ENCODE measurements at places on chromosomes 3 and 15.

DNA sequence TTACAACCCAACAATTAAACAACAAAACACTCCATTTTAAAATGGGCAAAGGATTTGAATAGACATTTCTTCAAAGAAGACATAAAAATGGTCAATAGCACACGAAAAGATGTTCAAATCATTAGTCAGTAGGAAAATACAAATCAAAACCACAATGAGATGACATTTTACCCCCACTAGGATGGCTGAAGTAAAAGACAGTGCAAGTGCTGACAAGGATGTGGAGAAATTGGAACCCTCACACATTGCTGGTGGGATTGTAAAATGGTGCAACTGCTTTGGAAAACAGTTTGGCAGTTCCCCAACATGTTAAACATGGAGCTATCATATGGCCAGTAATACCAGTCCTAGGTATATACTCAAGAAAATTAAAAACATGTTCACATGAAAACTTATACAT lies 11.6 kb downstream of the GALNT15 start:
- no peak for DNase-seq

GRCh38 chr15:38992506-38992905 lies 427.9 kb upstream of the RASGRP1 start:
- DNase-seq = no peak

- DNase-seq = no peak
Measured at GRCh38 chr3:9712415-9712814, 8.8 kb downstream of the CPNE9 start.

- no peak for DNase-seq
Measured at GRCh38 chr15:47366884-47367283, 350.4 kb upstream of the SEMA6D start.

GRCh38 chr3:14905055-14905657 lies 42.2 kb upstream of the NR2C2 start:
- DNase-seq = no peak

- no peak for DNase-seq
Measured at GRCh38 chr3:32249184-32249782, 10.8 kb downstream of the CMTM8 start.

DNA sequence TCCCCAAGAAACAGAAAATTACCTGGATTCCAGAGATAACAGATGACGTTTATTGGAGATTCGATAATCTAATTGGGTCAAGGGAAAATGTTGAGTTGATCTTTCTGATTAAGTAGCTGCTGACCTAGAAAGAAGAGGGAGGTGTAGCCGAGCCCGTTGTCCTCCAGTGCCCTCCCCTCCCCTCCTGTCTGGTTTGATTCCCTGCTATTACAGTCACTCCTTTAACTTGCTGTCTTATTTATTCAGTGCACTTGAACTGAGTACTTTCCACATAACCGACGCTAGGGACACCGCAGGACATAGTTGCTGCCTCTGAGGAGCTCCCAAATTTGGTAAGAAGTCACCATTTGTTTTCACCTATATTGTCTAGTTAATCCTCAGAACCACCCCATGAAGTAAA lies 103.7 kb downstream of the AQP9 start:
- DNase-seq = no peak

- DNase-seq = no peak
Measured at GRCh38 chr3:51968170-51968775, 1.0 kb upstream of the PCBP4 start.

GRCh38 chr3:131356006-131356595 lies 25.5 kb upstream of the NUDT16 start:
- DNase-seq = no peak

Data from skin of body (tissue), 3 donors.